ENCODE measurements at places on chromosomes 11 and 22.
A peak's percentile ranks its signal among the peaks of the same experiment; 100 is the strongest.

DNA sequence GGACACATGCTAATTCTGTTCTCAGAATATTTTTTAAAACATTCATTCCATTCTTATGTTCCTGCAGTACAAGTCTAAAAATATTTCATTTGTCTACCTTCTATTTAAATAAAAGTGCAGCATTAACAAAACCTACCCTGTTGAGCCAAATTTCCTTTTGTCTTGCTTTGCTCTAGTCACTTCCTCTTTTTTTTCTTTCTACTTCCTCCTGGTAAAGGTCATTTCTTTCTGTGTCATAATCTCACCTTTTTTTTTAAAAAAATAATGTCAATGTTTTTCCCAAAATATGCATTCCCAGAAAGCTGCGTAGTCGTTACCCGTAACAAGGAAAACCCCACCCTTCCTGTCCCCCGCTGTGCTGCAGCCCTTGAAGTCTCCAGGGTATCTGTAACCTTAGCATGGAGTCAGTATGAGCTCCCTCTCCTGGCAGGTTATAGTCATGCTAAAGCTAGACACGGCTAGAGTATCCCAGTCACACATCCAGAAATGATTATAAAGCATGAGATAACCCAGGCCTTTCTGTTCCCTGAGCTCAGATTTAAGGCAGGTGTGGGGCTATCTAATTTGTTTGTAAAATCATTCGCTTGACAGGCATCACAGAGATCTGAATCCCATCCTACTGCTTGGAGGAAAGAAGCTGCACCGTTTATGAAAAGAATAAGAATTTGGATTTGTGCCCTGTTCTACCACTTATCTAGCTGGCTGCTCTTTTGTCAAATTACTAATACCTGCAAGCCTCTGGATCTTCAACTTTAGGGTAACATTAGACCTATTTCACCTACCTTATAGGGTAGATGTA is 51.1 kb upstream of the EED start:
- no peak overlapping the region for H3K27ac ChIP-seq
- H3K36me3 ChIP-seq, result no peaks in the 10 kb centered on the region
- peak overlapping the region; percentile 36 for H3K4me3 ChIP-seq
- H3K27me3 ChIP-seq, result no peaks in the 10 kb centered on the region
- peaks cover 7% of the 10 kb centered on the region for H3K4me1 ChIP-seq

GRCh38 chr22:17101475-17102296 is 16.9 kb downstream of the IL17RA start:
- DNase-seq, result no peak
- no peak overlapping the region for H3K4me3 ChIP-seq
- H3K27ac ChIP-seq, result no peak overlapping the region
- H3K36me3 ChIP-seq, result peaks cover 80% of the 10 kb centered on the region

- no peak for DNase-seq
- no peak overlapping the region for H3K27ac ChIP-seq
- H3K27me3 ChIP-seq, result no peaks in the 10 kb centered on the region
- H3K36me3 ChIP-seq, result no peaks in the 10 kb centered on the region
- H3K4me1 ChIP-seq, result no peaks in the 10 kb centered on the region
Measured at GRCh38 chr11:39220501-39221230, 2238.8 kb downstream of the LRRC4C start.

DNA sequence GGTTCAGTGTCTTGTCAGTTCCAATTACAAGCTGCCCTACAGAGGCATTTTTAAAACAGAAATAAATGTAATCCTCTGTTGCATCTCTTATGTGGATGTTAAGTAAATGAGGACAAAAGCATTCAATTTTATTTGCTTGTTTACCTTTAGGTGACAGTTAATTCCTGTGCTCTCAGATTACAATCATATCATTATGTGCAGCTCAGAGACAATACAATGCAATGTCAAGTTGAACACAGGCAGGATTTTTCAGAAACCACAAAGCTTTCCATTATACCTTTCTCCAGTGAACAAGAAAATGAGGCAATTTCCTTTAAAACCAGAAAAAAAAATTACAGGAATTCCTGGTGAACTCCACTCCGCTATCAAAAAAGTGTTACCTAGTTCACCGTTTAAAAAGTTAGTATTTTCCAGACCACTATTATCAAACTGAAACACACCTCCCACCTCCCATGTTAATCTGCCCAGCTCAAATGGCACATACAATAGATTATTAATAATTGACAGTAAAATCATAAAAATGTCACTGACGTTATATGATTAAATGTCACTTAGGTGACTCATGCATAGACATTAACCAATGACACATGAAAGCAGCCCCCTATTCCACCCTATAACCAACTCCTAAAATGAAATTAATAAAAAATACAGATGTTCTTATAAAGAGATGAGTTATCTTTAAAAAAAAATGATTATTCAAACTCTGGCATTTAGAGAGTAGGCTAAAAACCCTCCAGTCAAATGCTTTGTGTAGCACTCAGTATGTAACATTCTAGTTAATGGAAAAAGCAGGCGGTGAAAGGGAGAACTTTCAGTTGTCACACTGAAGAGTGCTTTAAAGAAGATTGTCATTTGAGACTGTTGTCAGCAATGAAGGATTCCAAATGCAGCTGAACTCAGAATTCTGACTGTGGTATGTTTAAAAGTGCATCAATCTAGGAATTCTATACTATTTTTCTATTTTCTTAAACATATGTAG is 98.6 kb downstream of the MUC15 start:
- no peak overlapping the region for H3K4me3 ChIP-seq
- H3K36me3 ChIP-seq, result no peaks in the 10 kb centered on the region
- no peak overlapping the region for H3K27ac ChIP-seq
- no peak for DNase-seq

- H3K27ac ChIP-seq, result no peak overlapping the region
- H3K4me3 ChIP-seq, result no peak overlapping the region
- H3K36me3 ChIP-seq, result no peaks in the 10 kb centered on the region
- no peak for DNase-seq
- no peaks in the 10 kb centered on the region for H3K27me3 ChIP-seq
Measured at GRCh38 chr11:73851046-73851764, 25.4 kb downstream of the COA4 start.

DNA sequence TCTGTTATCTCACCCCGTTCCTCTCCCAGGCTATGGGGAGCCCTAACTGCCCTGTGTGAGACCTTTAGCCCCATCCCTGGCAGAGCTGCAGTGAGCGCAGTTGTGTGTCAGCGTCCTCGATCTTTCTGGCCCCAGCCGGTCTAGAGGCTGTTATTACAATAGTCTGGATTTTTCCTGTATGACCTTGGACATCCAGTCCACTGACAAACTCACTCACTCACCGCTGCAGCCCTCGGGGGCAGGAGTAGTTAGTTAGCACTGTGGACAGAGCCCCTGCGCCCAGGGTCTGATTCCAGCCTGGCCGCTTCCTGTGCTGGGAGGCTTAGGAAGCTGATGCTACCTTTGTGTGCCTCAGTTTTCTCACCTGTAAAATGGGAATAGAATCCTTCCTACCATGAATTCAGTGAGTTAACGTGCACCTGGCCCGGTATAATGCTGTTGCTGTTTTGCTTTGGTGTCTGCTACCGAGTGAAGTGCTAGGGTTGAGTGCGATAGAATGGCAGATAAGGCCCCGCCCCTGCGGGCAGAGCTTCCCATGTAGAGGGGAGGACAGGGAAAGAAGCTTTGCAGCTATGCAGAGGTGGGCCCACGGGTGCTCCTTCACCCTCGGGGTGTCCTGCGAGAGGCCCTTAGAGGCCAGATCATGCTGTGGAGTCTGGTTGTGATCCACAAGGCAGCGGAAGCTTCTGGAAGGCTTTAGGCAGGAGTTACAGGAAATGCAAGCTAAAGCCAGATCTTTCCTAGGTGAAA is 3.0 kb downstream of the LRP5 start:
- no peak overlapping the region for H3K4me3 ChIP-seq
- no peaks in the 10 kb centered on the region for H3K36me3 ChIP-seq
- DNase-seq, result no peak
- H3K4me1 ChIP-seq, result peaks cover 22% of the 10 kb centered on the region

DNA sequence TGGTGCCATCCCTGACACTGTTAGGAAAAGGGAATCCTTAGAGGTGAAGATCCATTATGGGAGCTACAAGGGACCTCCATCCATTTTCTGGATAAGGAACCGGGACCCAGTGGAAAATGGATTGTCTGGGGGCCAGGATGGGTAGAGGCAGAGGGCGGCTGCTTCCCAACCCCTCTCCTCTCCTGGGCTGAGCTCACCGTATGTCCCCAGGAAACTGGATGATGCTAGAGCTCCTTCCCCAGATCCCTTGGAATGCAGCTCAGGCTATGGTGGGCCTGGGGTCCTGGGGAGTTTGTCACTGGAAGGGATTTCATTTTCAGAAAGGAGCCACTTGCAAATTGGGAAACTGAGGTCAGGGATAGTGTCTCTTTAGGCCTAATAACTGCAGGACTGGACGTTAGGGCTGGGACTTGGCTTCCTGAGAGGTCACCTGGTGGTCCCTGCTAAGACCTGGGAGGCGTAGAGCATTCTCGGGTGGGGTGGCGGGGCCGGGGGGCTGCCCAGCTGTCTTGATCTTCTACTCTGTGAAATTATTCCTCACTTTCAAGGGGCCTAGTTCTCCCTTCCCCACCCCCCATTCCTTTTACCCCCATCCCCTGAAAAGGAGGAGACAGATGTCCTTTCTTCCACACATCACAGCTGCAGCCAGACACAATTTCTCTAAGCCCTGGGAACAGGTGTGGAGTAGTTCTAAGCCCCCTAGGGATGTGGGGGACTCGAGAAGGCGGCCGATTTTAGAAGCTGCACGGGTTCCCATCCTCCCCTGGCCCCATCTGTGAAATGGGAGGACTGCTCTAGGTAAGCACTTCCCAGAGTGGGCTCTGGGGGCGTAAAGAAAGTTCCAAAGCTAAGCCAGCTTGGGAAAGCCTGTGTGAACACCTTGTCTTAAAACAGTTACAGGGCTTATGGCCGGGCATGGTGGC is 99.8 kb downstream of the PKNOX2 start:
- H3K27me3 ChIP-seq, result no peaks in the 10 kb centered on the region
- H3K36me3 ChIP-seq, result no peaks in the 10 kb centered on the region
- no peak for DNase-seq
- H3K4me3 ChIP-seq, result no peak overlapping the region

- no peak for DNase-seq
- no peaks in the 10 kb centered on the region for H3K4me1 ChIP-seq
- H3K4me3 ChIP-seq, result no peak overlapping the region
- no peaks in the 10 kb centered on the region for H3K27me3 ChIP-seq
Measured at GRCh38 chr22:38074181-38075104, 9.5 kb downstream of the SLC16A8 start.

DNA sequence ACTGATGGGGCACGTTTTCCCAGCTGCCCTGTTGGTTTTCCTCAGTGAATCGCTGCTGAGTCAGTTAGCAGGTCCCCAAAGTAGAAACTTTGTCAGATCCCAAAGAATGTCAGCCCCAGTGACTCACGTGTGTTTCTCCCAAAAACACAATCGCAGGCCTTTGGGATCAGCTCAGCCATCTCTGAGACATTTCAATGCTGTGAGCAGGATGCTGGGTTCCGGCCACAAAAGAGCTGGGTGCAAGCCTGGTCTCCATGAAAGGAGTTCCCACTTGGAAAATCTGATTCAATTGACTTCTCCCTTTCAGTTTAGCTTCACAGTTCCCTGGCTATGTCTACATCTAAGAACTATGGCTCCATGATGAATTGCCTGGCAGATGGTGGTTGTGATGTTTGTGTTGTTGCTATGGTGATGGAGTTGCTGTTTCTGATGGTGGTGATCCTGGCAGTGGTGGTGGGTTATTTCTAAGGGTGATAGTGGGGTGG is 28.0 kb downstream of the MYEOV start:
- no peak for DNase-seq
- no peak overlapping the region for H3K4me3 ChIP-seq
- H3K27ac ChIP-seq, result no peak overlapping the region

- H3K27ac ChIP-seq, result no peak overlapping the region
- no peaks in the 10 kb centered on the region for H3K4me1 ChIP-seq
- no peak overlapping the region for H3K4me3 ChIP-seq
- H3K27me3 ChIP-seq, result no peaks in the 10 kb centered on the region
Measured at GRCh38 chr11:40219401-40219800, 1240.1 kb downstream of the LRRC4C start.

GRCh38 chr11:2724653-2725367 is 25.0 kb upstream of the KCNQ1OT1 start:
- H3K27me3 ChIP-seq, result no peaks in the 10 kb centered on the region
- H3K27ac ChIP-seq, result no peak overlapping the region
- no peak for DNase-seq

Measured in naive thymus-derived CD4-positive, alpha-beta T cell (primary cell).